CD4-positive, CD25-positive, alpha-beta regulatory T cell (primary cell): ENCODE measurements at places on chromosomes 5 and 9.

GRCh38 chr9:123550012-123550411, 194.0 kb downstream of the CRB2 start:
- DNase-seq = no peak

- no peak for DNase-seq
Measured at GRCh38 chr9:111992523-111992922, 95.9 kb downstream of the UGCG start.

- no peak for DNase-seq
Measured at GRCh38 chr5:139925650-139926640, 117.2 kb downstream of the NRG2 start.

DNA sequence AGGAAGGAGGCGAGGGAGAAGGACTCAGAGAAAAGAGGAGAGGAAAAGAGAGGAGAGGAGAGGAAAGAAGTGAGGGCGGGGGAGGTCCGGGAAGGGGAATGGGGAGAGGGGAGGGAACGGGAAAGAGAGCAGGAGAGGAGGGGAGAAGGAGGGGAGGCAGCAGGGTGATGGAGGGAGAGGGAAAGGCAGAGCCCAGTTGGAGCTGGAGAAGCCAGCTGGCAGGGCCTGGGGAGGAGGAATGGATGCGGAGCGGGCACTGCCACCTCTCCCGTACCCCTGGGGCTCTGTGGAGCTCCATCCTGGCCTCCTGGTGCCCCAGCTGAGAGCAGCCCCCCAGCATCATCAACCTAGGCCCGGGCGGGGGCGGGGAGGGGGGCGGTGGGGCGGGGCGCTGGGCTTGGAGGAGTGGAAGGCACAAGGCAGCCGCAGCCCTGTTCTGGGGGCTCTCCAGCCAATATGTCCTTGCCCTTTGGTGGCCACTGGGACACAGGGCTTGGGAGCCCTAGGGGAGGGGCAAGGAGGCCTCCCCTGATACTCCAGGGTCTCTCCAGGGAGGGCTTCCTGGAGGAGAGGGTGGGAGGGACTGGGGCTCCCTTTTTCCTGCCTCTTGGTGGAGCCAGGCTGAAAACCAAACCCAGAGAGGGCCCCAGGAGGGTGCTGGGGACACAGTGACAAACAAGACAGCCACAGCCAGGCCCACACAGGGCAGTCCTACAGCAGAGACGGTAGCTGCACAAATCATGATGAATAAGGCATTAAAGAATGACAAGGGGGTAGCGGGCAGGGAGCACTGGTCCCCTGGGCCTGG, 123.7 kb downstream of the C9orf50 start:
- no peak for DNase-seq
